Spleen (tissue), 13 donors: ENCODE measurements at places on chromosomes 1 and 21.

- no peaks in the 10 kb centered on the region for H3K4me1 ChIP-seq
- H3K27me3 ChIP-seq = no peaks in the 10 kb centered on the region
- DNase-seq = no peak
- no peak overlapping the region for H3K27ac ChIP-seq
- no peak overlapping the region for H3K4me3 ChIP-seq
- H3K36me3 ChIP-seq = no peaks in the 10 kb centered on the region
Measured at GRCh38 chr1:58539553-58539952, 7.0 kb downstream of the OMA1 start.

GRCh38 chr1:151713874-151714273, 2.7 kb downstream of the CELF3 start:
- H3K4me3 ChIP-seq = no peak overlapping the region
- no peak for DNase-seq

GRCh38 chr1:184937729-184938128, 36.6 kb downstream of the NIBAN1 start:
- no peaks in the 10 kb centered on the region for H3K27me3 ChIP-seq
- H3K27ac ChIP-seq = no peak overlapping the region
- no peak for DNase-seq
- H3K4me1 ChIP-seq = peaks cover 3% of the 10 kb centered on the region
- H3K4me3 ChIP-seq = no peak overlapping the region

GRCh38 chr21:43864962-43865539, at the start of gene AGPAT3:
Gene AGPAT3 (plus strand): TSS chr21:43865223. CDS start chr21:43959682, 94,459 bp downstream.
- H3K27me3 ChIP-seq = no peaks in the 10 kb centered on the region
- peaks cover 15% of the 10 kb centered on the region for H3K36me3 ChIP-seq
- peaks cover 62% of the 10 kb centered on the region for H3K4me1 ChIP-seq
- peak; percentile 83 for DNase-seq
- peak within 1 kb of the TSS; percentile 95 for H3K27ac ChIP-seq

GRCh38 chr1:2396059-2396458, 4.4 kb downstream of the RER1 start:
- H3K4me1 ChIP-seq = peaks cover 35% of the 10 kb centered on the region
- H3K27ac ChIP-seq = no peak overlapping the region
- no peaks in the 10 kb centered on the region for H3K36me3 ChIP-seq

DNA sequence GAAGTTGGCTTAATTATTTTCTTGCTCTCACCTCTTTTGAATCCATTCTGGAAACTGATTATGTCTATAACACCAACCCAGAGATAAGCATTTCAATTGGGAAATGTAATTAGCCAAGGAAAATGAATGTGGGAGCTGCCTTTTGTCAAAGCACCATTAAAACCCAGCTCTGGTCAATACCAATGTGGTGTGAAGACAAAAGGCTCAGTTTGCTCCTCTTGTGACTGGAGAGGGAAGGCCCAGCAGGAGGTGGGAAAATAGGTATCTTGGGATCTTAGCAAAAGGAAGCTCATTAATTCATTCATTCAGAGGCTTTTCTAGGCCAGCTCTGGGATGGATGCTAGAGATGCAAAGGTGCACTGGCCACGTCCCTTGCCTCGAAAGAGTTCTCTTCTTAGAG, 75.0 kb upstream of the SELENON start:
- peaks cover 8% of the 10 kb centered on the region for H3K4me1 ChIP-seq
- DNase-seq = no peak
- H3K36me3 ChIP-seq = no peaks in the 10 kb centered on the region

GRCh38 chr21:46054451-46054881, 43.4 kb upstream of the COL6A2 start:
- peaks cover 25% of the 10 kb centered on the region for H3K27me3 ChIP-seq
- no peaks in the 10 kb centered on the region for H3K36me3 ChIP-seq
- H3K4me1 ChIP-seq = peaks cover 19% of the 10 kb centered on the region
- H3K4me3 ChIP-seq = no peak overlapping the region
- no peak for DNase-seq
- H3K27ac ChIP-seq = no peak overlapping the region

DNA sequence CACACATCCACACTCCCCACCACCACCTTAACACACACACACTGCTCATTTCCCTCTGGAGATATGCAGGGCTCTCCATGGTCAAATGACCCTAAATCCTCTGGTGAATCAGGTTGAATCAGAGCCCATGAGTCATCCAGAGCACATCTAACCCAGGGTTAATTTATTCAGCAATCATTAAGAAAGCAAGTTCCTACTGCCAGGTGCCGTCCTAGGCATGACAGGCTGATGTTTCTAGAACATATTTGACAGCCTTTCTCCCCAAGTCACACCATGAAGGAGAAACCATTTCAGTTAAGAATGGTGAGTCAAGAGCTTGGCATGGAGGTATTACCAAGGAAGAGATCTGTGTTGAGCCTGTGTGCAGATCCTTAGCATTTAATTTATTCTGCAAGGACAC, 194.3 kb upstream of the CAMK1G start:
- no peak overlapping the region for H3K27ac ChIP-seq
- H3K27me3 ChIP-seq = peaks cover 3% of the 10 kb centered on the region
- no peaks in the 10 kb centered on the region for H3K36me3 ChIP-seq
- no peak for DNase-seq
